H9 (cell line): ENCODE measurements at places on chromosomes 3 and 15. TPM values are rescaled to one million over a fixed set of nuclear protein-coding genes. Genes with fewer than 3 reads are reported as not detected.

The SLC22A14 gene
- total RNA-seq = not detected in 2 replicates

DNA sequence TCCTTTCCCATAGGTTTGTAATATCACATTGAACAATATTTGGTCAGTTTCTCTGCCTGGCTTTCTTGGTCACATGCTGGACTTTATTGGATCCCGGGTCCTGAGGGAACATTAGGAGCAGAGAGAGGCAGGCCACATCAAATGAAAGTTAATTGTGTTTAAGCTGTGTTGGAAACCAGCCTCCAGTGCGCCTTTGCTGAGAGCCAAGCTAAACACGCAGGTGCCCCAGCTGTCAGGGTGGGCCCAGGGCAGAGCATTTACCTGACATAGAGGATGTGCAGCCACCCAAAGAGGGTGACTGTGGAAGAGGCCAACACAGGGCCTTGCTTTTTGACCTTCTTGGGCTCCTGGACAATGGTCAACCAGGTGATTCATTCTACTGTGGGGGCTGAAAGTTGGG is 149.3 kb downstream of the EBLN2 start:
- DNase-seq = no peak

GRCh38 chr15:78387246-78388037 is 47.3 kb downstream of the CRABP1 start:
- no peak for DNase-seq

- DNase-seq = no peak
Measured at GRCh38 chr3:164479978-164480377, 598.3 kb downstream of the SI start.

GRCh38 chr15:86850939-86851338 is 771.3 kb downstream of the AGBL1 start:
- no peak for DNase-seq
